ENCODE measurements at places on chromosomes 7 and 10.

DNA sequence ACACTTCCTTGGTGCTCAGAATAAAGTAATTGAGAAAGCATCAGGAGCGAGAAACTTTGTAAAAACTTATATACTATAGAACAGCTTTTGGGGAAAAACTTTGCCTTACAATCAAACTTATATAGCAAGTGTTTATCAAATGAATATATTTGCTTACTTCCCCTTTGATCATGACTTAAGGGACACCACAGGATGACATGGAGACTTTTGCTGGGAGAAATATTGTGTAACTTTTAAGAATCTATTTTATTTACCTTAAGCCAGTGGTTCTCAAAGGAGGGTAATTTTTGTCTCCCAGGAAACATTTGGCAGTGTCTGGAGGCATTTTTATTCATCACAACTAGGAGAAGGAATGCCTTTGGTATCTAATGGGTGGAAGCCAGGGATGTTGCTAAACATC is 173.8 kb upstream of the HABP2 start:
- DNase-seq, result no peak

DNA sequence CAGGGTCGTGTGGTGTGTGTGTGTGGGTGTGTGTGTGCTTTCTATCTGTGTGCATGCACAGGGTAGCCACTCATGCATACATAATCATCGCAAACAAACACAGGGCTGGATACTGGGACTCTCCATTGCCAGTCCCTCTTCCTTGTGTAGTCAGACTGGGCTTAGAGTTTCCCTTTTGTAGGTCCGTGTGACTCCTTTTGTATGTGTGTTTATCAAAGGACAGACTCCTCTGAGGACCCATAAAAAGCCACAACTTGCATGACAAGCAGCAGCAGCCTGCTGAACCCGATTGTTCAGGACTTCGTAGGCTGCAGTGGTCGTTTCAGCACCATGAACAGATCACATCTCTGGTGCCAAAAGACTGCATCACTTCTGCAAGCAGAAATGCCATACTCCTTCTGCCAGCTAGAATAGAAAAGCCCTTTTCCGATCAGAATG is 895 bp downstream of the VSTM2A start:
- peak; percentile 3 for DNase-seq

DNA sequence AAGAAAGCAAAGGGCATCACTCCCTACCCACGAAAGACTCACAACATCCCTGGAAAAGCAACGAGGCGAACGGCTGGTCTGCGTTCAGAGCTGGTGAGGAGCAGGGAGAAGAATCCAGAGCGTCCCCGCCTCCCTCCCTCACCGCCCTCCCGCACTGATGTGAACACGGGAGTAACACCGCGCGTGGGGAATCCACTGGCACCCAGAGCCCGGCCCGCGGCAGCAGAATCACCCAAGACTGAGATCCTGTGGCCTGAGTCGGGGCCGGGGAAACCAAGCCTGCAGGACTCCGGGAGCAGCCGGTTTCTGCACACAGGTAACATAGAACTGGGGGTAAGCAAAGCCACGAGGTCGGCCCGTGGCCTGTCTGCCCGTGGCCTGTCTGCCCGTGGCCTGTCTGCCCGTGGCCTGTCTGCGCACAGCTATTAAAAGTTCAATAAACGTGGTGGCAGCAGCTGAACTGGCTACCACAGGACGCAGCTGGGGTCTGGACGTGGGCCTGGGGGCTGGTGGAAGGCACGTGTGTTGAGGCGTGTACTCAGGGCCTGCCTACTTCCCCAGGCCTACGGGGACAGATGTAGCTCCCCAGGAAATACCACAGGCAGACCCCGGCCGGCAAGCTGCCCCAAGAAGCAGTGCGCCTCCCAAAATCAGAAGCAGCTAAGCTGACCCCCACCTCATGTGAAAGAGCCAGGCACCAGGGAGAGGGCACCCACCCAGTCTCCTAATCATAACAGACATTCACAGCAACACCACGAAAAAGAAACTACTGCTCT is 23.0 kb downstream of the DIP2C start:
- DNase-seq, result no peak

- peak; percentile 91 for DNase-seq
Observed at GRCh38 chr10:43863859-43864591, 215.3 kb upstream of the ZNF32 start.

- DNase-seq, result no peak
Observed at GRCh38 chr10:76040107-76040829, 608.8 kb downstream of the LRMDA start.

DNA sequence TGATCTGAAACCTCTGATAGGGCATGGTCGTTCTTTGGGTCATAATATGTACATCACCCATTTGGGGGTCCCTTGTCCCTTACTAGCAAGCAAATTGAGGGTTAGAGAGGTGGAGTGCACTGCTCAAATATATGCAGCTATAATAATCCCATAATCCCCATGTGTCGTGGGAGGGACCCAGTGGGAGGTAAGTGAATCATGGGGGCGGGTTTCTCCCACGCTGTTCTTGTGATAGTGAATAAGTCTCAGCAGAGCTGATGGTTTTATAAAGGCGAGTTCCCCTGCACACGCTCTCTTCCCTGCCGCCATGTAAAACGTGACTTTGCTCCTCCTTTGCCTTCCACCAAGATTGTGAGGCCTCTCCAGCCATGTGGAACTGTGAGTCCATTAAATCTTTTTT is 262.7 kb downstream of the BMPER start:
- DNase-seq, result no peak

DNA sequence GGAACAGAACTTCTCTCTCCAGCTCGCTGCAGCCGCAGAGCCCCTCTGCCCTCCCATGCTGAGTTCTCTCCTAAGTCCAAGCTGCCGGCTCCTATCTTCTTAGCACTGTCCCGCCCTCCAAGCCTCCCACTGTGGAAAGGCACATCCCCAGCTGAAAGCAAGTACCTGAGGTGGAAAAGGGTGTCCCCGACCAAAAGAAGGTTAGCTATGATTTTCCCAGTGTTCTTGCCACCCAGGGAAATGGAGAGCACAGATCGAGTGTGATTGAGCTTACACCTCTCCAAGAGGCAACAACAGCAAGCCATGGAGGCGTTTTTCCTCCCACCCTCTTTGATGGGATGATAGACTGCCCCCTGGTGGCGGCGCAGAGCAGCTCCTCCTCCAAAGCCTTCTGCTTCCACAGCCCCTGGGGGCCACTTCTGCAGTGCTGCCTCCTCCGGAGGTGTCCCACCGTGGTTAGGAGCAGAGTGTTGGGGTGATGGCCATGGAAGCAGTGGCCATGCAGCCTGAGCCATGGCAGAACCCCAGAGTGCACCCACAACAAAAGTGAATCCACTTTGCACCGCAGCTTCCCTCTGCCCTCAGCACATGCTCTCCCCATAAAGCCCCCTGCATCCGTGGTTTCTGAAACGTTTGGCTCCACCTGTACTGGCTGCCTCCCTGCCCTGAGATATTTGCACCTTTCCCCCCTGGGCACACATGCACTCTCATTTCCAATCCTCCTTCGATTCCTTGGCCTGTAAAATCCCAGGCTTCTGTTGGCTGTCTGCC is 143.1 kb upstream of the STK17A start:
- DNase-seq, result peak; percentile 56

GRCh38 chr7:26197153-26198115 is 3.1 kb downstream of the HNRNPA2B1 start:
- DNase-seq, result peak; percentile 47

DNA sequence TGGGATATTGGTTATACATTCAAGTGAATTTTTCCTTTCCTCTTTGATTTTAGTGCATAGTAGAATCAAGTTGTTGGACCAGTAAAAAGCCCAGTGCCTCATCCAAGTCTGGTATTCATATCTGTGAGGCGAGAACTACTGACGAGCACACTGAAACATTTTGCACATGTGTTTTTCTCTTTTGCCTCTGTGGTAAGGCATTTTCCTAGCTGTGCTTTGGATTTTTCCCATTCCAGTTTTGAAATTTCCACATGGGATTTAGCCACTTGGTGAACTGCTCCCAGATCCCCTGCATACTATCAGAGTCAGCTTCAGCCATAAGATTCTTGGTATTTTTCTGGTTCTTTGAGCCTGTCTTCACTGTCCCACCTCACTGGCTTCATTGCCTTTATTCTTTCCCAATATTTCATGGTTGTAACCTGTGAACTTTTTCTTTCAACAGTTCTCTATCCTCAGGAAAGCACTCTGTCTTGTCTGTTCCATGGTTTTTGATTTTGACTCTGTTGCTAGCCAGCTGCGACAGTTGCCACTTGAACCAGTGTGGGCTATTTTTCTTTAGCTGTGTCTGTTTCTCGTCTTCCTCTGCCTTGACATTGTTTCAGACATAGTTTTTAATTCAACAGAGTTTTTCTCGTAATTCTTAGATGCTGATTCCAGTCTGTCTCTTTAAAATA is 239.0 kb downstream of the REEP3 start:
- DNase-seq, result peak; percentile 44

- peak; percentile 53 for DNase-seq
Observed at GRCh38 chr7:43698460-43699255, 30.7 kb downstream of the COA1 start.

GRCh38 chr10:30722956-30723620 is 93.5 kb upstream of the LYZL2 start:
- DNase-seq, result no peak

- no peak for DNase-seq
Observed at GRCh38 chr10:70987396-70988130, 99.2 kb upstream of the PCBD1 start.

DNA sequence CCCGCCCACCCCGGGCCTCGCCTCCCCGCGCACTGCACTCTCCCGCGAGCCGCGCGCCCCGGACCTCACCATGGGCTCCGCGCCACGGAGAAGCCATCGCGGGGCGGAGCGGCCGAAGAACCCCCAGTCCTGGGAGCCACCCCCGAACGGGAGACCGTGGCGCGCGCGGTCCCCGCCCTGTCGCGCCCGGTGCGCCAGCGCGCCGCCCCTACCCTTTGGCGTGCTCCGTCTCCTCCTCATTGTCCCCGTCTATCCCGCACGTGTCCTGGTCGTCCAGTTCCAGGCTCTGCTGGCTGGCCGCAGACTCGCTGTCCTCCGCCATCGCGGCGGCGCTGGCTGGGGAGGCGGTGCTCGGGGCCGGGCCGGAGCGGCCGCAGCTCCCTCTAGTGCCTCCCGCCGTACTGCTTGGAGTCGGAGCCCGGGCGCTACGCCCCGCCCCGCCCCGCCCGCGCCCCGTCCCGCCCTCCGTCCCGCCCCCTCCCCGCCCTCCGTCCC is at the start of gene NMT2:
TSS of gene NMT2 (minus strand) at position 403 of the 495 bp plus-strand sequence. CDS start at position 322, 81 bp downstream.
- no peak for DNase-seq

DNA sequence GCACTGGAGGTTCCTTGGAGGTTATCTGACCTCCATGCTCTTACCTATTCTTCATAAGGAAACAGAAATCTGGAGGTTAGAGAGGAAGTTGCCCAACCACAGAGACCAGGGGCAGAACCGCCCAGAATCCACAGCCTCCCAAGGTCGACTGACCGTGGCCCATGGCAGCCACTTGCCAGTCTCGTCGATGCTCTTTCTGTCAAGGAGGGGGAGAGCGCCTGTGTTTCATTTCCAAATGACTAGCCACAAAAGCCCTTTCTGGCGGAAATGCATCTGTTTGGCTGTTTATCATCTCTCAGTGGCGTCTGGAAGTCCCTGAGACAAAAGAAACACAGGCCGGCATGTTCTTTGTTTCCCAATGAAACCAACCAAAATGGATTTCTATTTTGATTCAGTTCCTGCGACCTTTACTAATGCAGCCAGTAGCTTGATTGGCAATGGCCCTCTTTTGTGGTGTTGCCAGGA is 2.9 kb downstream of the RAMP3 start:
- DNase-seq, result no peak

DNA sequence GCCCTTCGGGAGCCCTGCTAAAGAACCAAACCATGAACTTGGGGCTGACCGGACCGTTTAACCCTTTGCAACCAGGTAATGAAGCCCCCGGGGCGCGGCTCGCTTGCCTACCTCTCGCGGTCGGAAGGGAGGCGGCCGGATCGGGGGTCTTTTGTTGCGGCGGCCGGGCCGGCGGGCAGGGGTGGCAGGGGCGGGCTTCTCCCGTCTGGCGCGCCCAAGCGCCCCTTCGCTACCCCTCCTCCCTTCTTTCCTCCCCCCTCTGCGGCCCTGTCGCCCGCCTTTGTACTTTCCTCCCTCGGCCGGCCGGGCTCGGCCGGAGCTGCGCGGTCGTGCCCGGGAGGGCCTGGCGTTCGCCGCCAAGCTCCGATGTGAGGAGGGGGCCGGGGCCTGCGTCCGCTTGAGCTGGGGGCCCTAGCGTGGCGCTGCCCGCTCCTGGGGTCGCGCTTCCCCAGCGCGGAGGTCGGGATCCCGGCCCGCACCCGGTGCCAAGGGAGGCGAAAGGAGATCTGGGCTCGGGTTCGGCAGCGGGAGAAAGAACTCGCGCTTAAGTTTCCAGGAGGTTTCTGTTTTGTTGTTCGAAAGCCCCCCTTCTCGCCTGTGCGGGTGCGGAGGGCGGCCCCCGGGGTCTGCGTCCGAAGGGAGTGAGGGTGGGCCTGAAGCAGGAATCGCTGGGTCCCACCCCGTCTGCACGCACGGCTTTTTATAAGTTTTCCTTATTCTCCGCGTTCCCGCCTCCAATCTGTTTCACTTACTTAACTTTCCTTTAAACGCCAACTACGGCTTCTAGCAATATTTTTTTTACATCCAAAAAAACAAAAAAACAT is 436.8 kb upstream of the GALNT17 start:
- peak; percentile 30 for DNase-seq

- peak; percentile 92 for DNase-seq
Observed at GRCh38 chr10:112711366-112711765, 238.7 kb upstream of the TCF7L2 start.

DNA sequence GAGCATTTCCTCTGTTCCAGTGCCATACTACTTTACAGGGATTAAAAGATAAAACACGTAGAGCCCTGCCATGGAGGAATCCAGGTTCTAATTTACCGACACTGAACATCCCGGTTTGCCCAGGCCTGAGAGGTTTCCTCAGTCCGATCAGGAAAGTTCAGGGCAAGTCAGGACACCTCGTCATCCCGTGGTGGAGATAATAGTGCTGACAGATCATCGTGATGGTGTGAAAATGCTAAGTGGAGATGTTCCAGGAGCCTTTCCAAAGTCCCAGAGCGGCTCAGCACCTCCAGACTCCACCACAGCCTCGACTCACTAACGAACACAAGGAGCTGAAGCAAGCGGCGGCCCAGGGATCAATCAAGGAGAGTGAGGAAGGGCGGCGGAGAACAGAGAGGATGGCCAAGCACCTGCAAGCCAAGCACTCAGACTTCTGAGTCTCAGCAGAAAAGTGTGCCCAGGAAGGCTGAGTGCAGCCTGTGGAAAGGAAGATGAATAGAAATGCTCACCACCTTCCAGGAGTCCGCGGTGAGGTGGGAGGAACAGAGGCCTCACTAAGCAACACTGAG is 103.7 kb upstream of the VWC2 start:
- DNase-seq, result no peak

DNA sequence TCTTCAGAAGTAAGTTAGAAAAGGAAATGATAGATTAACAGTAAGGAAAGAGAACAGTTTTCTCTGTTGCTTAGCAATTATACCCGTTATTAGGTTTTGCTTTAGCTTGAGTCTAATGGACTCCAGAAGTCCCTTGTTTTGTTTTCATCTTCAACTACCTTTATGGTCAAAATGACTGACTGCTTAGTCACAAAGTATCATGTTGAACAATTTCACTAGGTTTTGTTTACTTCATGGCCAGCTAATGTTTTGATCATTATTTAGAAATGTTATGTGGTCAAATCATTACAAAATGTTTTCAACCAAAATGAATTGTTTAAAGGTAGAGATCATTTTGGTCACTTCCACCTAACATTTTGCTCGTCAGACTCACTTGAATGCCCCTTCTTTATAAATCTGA is 1.9 kb downstream of the UBN2 start:
- DNase-seq, result peak; percentile 25

GRCh38 chr10:21976739-21977138 is 26.8 kb downstream of the DNAJC1 start:
- DNase-seq, result no peak

Data from EH (cell line).